ENCODE measurements at places on chromosomes 3 and 15.

DNA sequence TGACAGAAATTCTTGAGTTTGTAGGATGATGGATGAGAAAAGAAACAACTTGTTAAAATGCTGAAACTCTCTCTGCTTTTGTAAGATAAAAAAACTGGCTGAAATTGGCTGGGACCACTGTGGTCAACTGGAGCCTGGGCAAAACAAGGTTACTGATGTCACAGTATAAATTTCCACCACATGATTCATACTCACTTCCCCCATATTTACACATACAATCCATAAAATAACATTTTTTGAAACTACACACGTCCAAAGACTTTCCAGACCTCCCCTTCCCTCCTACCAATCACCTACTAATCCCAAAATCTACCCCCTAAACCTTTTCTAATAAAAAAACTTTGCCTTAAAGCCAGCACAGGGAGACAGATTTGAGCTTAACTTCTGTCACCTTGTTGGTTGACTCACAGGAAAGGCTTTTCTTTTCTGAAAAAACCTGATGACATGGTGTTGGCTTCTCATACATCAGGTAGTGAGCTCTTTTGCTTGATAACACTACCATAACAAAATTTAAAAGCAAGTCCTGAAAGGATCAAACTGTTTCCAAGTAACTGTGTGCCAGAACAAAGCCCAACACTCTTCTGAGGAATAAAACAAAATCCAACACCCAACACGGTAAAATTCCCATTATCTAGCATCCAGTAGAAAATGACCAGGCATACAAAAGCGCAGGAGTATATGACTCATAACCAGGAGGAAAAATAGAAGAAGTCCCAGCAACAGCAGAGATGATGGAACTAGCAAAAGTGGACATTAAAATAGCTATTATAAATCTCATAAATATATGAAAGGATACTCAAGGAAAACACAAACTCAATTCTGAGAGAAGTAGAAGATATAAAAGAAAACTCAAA, 87.3 kb upstream of the SNRK start:
- DNase-seq, result no peak

DNA sequence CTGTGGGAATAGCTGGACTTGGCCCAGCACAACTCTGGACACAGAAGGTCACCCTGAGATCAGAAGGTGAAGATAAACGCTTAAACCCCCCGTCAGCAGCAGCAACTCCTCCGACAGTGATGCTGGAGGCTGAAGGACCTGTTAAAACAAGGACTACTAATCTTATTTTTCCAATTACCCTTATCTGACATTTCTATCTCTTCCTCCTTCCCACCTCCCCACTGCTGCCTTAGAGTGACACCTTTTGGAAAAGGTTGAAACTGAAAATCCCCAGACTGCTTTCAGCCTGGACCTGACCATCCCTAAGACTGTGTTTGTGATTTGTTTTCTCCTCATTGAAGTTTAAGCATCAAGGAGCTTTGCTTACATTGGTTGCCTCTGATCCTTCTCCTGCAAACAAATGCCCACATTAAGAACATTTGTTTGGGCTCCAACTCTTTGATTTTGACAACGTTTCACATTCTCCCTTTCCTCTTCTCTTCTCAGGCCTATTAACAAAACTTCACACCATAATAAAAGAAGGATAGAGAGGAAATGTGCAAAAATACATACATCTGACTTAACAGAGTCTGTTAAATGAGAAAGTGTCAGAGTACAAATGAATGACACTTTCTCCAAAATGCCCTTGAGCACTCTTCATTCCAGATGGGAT, 410.6 kb upstream of the WNT5A start:
- no peak for DNase-seq

DNA sequence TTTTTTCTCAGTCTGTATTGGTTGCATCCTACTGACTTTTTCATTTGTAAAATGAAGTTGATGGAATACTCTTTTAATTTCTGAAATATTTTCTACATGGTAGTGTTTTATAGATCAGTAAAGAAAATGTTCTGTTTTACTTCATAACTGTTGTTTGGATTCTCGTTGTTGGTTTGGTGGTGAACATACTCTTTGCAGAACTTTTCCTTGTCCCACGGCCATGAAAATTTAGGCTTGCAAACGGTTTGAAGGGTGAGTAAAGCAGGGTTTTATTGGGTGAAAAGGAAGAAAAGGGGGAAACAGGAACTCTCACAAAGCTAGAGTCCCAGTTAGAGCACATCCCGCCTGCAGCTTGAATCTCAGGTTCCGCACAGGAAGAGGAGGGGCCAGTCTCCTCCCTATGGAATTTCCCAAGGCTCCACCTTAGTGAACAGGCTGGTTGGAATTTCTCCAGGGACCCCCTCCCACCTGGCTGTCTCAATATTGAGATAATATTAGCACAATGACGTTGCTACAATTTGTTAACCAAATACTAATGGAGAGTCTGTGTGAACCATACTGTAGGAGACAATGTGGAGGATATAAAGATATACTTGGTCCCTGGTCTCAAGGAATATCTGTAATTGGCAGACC, 5.6 kb downstream of the PDCD6IP start:
- no peak for DNase-seq

- DNase-seq, result no peak
Measured at GRCh38 chr3:63662500-63662899, 10.0 kb downstream of the SNTN start.

GRCh38 chr3:177374323-177374722, 177.0 kb upstream of the TBL1XR1 start:
- no peak for DNase-seq

- no peak for DNase-seq
Measured at GRCh38 chr3:109154979-109155378, 18.5 kb downstream of the C3orf85 start.

DNA sequence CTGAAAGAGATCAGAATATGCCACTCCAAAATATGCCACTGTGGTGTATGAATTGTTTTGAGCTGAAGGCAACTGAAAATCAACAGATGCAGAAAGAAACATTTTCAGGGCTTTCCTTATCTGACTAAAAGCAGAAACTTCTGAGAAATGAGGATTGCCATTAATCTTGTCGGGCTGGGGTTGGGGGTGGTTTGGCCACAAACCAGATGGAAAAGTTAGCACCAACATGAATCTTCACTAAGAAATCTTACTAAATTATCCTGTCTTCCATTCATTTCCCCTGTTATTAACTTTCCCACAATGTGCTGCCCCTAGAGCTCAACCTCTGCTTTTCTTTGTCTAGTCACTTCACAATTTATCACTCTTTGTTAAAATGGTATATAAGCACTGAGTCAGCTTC, 229.9 kb upstream of the GADL1 start:
- DNase-seq, result no peak

DNA sequence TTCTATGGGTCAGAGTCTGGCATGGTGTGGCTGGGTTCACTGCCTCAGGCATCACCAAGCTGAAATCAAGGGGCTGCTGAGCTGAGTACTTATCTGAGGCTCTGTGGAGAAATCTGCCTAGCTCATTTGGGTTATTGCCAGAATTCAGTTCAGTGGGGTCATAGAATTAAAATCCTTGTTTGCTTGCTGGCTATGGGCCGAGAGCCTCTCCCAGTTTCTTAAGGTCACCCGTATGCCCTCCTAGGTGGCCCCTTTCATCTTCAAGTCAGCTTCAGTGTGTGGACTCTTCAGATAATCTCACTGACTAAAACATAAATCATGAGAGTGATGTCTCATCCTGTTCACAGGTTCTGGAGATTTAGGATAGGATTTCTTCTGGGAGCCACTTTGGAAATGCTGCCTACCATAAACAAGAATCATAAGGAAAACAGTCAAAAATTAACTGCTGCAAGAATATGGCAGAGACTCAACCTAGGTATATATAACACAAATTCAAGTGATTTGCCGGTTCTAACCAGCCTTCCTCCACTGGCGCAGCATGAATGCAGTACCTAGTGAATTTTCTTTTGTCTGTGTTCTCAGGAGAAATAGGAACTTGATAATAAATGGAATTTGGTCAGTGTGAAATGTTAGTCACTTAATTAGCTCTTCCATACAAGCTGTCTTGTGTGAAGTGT, 5.3 kb downstream of the CP start:
- DNase-seq, result no peak

GRCh38 chr15:34976743-34977142, 7.2 kb upstream of the AQR start:
- no peak for DNase-seq

DNA sequence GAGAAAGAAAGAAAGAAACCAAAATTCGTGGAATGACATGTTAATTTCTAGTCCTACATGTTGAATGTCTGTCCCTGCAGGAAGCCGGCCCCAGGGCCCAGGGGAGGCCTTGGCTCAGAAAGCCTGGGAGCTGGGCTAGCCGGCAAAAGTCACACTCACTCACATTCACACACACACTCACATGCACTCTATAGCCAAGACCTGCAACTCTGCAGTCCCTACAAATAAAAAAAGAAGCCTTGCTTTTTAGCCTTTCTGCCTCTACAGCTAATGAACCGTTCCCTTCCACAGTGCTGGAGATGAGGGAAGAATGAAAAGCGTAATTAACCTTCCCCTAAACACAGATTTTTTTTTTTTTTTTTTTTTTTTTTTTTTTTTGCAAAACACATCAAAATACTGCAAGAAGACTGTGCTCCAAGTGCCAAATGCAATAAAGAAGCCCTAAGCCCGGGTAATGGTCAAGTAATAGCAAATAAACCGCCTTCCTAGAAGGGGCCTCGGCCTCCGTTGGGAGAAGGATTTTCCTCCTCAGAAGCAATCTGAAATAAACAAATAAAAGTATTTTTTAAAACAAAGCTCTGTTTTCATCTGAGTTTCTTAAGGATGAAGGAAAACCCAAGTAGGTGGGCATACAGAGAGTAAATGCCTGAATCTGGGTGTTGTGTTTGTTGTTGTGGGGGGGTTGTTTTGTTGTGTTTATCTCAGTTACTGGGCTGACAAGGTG, 4.3 kb downstream of the MECOM start:
- DNase-seq, result no peak

- peak; percentile 29 for DNase-seq
Measured at GRCh38 chr3:149095487-149095886, 9.2 kb upstream of the HLTF start.

- DNase-seq, result no peak
Measured at GRCh38 chr15:90419738-90420406, 31.8 kb downstream of the IQGAP1 start.

- DNase-seq, result no peak
Measured at GRCh38 chr3:39590806-39591205, 123.3 kb downstream of the MOBP start.

- no peak for DNase-seq
Measured at GRCh38 chr3:126063358-126063965, 20.5 kb downstream of the SLC41A3 start.

DNA sequence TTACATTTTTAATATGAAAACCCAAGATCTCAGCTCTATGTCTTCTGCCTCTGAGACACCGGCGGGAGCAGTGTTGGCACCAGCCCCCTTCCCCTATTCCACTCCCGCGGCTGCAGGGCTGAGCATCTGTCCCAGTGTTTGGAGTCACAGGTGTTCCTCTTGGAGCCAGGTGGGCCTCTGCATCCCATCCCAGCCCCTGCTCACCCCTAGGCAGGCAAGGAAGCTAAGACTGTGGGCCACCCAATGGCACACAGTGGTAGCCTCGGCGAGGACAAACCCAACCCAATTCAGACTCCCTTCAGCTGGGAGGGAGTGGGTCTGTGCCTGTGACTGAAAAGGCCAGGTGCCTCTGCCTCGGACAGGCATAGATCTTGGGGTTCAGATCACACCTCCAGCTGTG, 3.1 kb downstream of the CHST13 start:
- DNase-seq, result no peak

DNA sequence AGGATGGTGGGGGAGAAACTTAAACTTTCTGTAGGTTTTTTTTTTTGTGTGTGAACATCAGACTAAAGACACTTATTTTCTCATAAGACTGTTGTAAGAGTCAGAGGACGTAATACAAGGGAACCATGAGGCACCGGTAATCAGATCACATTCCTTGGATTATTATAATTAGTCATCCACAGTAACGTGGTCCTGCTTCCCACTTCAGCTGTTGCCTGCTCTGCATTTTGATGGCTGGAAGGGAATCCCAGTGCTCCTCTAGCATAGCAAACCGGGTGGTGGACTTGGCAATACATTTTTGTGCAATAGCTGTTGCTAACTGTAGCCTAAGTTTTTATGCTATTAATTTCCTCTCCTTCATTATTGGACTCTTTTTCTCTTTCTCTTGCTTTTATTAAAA, 294.8 kb downstream of the NR2F2 start:
- no peak for DNase-seq

- DNase-seq, result no peak
Measured at GRCh38 chr3:60696428-60697125, 554.7 kb downstream of the FHIT start.

- DNase-seq, result no peak
Measured at GRCh38 chr3:105770410-105770809, 98.4 kb downstream of the CBLB start.

DNA sequence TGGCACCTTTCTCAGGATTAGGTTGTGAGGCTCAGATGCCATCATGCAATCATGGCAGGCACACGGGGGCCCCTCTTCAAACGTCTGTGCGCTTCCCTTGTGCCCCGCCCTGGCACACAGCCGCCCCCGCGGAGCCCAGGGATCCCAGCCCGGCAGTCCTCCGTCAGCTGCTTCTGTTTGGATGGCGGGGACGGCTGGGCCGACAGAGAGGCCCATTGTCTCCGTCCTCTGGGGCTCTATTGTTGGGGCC, 849 bp upstream of the HDAC11 start:
- peak; percentile 70 for DNase-seq

DNA sequence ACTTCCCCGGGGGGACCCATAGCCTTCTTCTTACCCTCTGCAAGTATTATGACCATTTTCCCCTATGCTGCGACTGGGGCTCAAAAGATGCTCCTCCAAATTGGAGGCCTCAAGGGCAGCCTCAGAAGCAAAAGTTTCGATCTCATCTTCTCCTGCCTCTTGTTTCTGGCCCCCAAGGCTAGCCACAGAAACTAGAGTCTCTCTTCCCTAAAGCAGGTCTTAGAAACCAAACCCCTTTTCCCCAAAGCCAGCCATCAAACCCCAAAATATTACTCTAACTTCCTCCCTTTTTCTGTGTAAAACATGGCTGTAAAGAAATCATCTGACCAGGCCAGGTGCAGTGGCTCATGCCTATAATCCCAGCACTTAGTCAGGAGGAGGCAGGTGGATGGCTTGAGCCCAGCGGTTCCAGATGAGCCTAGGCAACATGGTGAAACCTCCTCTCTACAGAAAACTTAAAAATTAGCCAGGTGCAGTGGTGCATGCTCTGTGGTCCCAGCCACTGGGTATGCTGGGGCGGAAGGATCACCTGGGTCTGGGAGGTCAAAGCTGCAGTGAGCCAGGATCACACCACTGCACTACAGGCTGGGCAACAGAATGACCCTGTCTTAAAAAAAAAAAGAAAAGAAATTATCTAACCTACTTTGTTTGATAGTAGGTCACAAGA, 36.7 kb upstream of the MFGE8 start:
- DNase-seq, result no peak

Measured in inflammatory macrophage (primary cell).